Pancreas (tissue), 10 donors: ENCODE measurements at places on chromosomes 5 and 9.

- no peak for DNase-seq
Measured at GRCh38 chr5:36958612-36959011, 82.0 kb downstream of the NIPBL start.

DNA sequence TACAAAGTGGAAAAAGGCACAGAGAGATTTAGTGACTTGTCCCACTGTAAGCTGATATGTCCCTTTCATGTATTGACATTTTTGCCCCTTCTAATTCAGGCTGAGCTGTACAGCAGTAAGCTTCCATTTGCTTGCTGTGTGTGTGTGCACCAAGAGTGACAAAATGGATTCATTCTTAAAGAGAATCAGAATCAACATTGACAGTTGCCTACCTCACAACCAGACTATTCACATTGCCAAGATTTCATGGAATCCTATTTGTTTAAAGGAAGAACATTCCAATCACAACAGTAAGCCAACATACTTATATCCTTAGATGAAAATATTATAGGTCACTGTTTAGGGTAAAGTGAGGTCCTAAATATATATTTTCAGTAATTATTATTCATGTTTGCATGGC is 102.6 kb downstream of the TMEM232 start:
- no peak for DNase-seq

GRCh38 chr5:45288746-45289145 is 407.4 kb downstream of the HCN1 start:
- DNase-seq, result peak; percentile 4

DNA sequence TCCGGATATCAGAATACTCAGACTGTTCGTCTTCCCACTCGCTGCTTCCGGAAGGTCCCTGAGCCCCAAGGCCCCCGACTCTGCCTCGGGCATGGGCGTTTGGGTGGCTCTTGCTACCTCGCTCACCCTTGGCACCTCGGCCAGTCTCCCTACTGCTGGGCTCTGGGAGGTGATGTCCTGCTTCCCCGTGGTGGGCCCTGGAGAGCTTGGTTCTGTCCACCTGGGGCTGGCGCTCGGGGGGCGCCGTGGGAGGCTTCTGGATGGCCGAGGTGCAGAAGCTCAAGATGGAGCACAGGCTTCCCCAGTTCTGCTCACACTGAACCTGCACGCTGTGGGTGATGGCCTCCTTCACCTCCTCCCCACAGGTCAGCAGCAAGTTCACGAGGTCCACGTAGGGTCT is 10.4 kb downstream of the STC2 start:
- no peak for DNase-seq

DNA sequence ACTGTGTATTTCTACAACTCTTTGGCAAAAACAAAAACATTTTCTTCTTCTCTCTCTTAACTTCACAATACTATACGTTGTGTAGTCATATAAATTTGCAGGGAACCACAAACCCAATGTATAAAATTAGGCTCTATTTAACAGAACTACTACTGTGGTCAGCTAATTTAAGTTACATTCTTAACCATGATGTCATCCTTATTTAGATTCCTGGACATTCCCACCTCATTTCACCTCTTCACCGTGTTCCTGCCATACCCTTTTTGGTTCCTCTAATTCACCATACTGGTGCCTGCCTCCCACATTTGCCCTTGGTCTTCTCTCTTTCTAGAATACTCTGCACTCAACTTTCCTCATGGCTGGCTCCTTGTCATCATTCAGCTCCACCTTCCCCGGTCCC is 75.7 kb upstream of the SH3GL2 start:
- DNase-seq, result no peak

DNA sequence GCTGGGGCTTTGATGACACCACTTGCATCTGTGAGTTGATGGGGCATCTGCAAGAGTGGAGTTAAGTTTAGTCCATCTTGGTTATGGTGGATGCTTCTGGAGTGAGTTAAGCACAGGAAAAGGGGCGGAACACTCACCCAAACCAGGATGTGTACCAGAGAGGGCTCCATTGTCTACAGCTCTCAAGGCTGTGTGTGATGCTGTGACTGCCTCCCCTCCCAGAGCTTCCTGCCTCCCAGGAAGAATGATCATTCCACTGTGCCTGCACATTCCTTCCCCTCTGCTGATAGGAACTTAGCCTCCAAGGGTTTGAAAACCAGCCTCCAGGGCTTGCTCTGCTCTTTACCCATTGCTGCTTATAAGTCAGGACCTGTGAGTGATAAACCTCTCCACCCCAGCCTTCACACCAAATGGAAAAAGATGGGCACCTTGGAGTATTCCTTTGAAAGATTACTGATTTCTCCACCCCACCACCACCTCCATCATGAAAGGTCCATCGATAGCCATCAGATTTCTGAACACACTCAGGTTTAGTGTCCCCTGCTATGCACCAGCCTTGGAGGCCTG is 160.1 kb upstream of the SPRY4 start:
- no peak for DNase-seq

- DNase-seq, result no peak
Measured at GRCh38 chr9:90722071-90722470, 79.4 kb upstream of the DIRAS2 start.

DNA sequence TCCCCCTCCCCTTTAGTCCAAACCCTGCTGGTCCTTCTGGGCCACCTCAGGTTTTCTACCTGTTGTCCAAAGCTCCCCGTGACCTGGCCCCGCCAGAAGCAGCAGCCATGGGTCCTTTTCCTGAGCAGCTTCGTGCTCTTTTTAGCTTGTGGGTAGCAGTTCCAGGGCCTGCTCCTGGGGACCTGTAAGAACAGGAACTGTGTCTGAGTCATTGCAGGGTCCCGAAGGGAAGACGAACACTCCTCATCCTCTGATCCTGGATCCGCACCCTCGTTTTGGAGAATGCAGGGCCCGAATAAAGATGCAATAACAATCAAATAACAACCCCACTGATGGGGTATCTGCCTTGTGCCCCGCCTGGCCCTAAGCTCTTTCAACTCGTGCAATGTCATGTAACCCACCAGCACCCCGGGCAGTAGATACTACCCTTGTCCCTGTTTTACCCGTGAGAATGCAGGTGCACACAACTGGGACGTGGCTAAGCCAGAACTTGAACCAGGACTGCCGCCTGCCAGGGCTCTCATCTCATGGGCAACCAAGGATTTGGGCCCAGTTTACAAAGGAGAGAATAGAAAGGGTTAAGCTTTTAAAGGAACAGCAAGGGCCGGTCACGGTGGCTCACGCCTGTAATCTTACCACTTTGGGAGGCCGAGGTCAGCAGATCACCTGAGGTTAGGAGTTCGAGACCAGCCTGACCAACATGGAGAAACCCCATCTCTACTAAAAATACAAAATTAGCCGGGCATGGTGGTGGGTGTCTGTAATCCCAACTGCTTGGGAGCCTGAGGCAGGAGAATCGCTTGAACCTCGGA is 33.2 kb downstream of the NEK6 start:
- no peak for DNase-seq
